ENCODE measurements at places on chromosomes 5 and 9.

- ATAC-seq = no peak
Measured at GRCh38 chr5:174057206-174057605, 11.7 kb downstream of the NSG2 start.

DNA sequence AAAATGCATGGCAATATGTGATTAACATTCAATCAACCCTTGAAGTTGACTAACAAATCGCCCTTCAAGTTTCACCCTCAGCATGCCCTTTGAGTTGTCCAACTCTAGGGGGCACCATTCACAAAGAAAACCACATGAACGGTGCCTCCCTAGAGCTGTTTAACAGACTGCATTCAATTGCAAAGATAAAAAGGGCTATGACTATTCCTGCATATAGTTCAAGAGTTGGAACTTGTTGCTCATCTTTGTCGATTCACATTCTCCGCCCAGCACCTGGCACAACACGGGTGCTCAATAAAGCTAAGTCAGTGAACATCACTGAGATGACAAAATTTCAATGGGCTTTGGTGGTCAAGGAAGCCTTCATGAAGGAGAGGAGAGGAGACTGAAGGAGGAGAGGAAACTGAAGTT lies 69.6 kb upstream of the SLC30A5 start:
- peak; percentile 35 for ATAC-seq

DNA sequence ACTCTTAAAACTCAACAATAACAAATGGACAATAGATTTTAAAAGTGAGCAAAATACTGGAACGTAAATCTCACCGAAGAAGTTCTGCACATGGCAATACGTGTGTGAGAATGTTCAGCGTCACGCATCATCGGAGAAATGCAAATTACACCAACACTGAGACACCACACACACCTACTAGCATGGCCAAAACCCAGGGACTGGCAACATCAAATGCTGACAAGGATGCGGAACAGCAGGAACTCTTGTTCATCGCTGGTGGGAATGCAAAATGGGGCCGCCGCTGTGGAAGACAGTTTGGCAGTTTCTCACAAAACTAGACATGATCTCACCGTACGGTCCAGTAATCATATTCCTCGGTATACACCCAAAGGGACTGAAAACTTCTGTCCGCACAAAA lies 21.6 kb upstream of the CLPTM1L start:
- ATAC-seq = no peak

- ATAC-seq = no peak
Measured at GRCh38 chr5:62001640-62002039, 304.4 kb upstream of the KIF2A start.

- no peak for ATAC-seq
Measured at GRCh38 chr5:113221294-113222176, 213.3 kb downstream of the TSSK1B start.

DNA sequence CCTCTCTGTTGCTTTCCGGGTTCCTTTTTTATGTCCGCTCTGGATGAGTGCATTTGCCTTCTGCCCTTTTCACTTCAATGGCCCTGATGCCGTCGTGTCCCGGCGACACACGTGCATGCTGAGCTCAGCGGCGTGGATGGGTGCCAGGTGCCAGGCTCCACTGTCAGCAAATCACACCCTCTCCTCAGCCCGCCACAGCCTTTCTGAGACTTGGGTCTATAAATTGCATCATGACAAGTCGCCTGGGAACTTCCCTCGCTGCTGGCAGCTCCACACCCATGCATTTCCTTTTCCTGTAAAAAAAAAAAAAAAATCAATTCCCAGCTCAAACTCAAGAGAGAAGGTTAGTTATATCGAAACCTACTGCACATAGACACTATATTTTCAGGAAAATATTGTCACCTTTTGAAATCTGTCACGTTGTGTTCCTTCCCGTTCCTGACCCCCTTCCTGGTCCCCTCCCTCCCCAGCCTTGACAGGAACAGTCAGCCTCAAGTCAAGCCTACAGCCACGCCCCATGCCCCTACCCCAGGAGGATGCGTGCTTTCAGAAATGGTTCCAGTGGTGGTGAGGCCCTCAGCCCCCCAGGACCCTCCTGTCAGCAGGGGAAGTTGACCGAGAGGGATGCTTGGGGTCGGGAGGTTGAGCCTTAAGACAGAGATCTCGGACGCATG lies 110.3 kb upstream of the PTCH1 start:
- ATAC-seq = peak; percentile 55

- no peak for ATAC-seq
Measured at GRCh38 chr5:133728475-133728874, 116.1 kb upstream of the FSTL4 start.

DNA sequence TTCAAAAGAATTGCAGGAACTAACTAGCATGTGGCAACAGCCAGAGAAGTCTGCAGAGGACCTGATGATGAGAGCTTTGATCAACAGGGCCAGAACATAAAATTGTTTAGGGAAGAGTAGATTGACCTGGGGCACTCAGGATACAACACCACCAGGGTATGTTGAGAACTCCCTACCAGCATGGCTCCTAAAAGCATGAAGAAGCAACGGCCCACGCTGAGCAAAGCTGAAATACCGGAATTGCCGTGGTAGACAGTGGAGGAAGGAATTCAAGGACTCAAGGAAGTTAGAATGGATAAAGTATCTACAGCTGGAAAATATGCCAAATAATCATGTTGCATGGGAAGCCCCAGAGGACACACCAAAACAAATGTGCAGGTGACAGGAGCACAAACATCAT lies 31.6 kb downstream of the DROSHA start:
- ATAC-seq = no peak

All from activated CD4-positive, CD25-positive, alpha-beta regulatory T cell treated with anti-CD3 and anti-CD28 coated beads, Interleukin-2, amount 50 U/mL, for 24 hours (primary cell).